ENCODE measurements at places on chromosomes 13 and 19. TPM values are rescaled to one million over a fixed set of nuclear protein-coding genes. Genes with fewer than 3 reads are reported as not detected.

The CYP2F1 gene
- polyA plus RNA-seq: not detected

The TGDS gene
- 13.2 TPM for polyA plus RNA-seq

The SYDE1 gene
- 13.2 TPM for polyA plus RNA-seq

The ZNF414 gene
- 82.2 TPM for polyA plus RNA-seq

The RGS9BP gene
- polyA plus RNA-seq: 1.1 TPM

The IZUMO1 gene
- polyA plus RNA-seq: not detected

The PLEKHG2 gene
- polyA plus RNA-seq: 40.0 TPM

The PRRG2 gene
- 0.29 TPM for polyA plus RNA-seq

DNA sequence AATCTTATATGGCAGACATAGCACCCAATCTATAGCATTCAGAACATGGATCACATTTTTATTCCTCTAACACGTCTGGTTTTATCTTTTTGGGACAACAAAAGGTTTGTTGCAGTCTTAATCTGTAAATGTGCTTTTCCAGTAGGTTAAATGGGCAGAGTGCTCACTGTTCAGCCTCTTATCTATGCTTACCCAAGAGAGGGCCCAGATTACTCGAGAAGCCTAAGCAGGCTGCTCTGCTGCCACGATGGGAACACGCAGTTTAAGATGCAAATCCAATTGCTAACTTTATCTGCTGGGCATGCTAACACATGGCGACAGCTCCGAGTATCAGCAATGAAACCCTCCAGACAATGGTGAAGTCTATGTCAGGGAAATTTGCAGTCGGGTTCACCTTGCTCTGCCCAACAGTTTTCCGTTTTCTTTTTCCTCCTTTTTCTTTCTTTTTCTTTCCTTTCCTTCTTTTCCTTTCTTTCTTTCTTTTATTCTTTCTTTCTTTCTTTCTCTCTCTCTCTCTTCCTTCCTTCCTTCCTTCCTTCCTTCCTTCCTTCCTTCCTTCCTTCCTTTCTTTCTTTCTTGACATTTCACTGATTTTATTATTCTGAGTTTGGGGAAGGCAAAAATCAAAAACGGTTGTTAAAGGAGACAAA lies 115.3 kb downstream of the RBM26 start:
- peak; percentile 73 for DNase-seq

DNA sequence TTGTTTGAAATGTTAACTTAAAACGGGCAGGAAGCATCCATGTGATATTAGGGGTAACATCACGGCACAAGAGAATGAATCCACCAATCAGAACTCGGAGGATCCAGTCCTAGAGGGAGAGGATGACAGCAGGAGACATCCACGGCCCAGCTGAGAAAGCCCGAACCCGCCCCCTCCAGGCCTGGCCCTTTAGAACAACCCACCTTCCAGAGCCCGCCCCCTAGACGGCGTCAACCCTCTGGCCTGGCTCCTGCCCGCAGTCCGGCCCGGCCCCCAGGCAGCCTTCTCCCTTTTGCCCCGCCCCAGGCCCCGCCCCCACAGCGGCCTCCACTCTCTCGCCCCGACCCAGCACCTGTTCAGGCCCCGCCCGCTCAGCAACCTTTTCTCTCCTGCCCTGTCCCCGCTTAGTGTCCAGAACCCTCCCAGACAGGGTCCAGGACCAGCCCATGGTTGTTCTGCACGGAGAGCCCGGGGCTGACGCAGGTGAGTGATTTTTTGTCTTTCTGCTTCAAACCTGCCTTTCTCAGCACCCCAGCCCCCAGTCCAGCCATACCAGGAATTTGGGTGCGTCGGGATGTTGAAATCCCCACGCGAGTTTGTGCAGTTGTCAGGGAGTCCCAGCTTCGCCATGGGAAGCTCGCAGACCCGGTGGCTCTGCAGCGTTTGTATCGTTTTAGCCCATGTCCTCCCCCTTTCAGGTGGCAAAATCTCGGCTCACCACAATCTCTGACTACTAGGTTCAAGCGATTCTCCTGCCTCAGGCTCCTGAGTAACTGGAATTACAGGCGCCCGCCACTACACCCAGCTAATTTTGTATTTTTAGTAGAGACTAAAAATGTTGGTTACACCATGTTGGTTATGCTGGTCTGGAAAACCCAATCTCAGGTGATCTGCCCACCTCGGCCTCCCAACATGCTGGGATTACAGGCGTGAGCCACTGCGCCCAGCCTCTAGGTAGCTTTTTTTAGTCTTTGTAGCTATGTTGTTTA lies 16.1 kb downstream of the ZNF816 start:
- peak; percentile 32 for DNase-seq

DNA sequence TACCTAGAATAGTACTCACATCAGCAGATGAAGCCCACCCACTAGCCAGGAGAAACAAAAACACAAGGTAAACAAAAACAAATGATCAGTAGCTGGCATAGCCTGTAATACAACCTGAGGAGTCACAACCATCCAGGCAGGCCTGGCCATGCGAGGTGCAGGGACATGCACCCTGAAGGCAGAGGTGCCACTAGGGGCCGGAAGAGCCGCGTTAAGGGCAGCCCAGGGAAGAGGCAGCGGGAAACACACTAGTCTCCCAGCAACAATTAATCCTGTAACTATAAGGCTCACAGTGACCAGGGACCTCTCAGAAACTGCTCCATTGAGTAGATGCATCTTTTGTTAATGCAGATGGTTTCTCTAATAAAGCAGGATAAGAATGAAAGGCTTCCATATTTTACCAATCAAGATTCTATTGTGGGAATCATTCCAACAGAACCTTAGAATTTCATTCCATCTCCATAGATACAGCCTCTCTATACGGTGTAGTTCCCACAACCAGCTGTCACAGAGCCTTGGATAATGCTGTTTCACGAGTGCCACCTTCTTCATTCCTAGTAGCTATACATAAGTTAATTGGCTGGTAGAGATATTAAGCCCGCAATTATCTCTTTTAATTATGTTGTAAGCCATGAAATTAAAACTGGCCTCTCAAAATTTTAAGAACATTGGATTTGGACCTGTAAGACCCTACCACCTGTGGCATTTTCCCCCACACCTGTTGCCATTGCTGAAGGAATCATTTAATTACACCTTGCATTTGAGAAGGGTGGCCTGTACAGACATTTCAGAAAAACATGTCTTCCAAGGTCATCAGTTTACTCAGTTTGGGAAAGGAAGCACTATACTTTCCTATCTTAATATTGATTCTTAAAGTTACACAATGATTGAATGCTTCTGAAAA lies 28.7 kb downstream of the ANKRD10 start:
- DNase-seq: no peak

DNA sequence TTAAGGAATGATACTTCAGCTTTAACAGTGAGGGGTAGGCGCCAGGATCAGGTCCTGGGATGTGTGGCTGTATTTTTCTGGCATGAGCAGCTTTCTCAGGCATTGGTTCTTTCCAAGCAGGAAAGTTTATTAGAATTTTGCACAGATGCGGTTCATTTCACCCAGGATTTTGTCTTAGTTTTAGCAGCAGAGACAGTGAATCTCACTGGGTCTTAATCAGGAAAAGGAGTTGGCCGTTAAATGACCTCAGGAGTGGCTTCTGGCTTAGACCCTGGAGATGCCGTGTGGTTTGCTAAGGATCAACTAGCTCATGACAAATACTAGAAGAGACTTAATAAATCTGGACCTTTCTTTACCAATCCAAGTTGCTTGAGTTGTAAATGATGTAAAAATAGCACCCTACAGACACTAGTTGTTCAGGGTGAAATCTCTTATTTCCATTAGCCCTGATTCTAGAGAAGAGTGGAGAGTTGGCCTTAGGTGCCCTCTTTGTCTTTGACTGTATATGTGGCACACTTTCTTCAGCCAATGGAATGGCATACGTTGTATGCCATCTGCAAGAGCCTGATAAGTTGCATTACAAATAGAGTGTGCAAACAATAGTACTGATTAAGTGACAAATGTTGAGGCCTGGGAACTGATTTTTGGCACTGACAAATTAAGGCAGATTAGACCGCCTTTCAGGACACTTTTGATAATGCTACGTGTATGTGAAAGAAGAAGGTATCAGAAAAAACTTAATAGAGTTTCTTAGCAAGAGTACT lies 34.0 kb downstream of the LRCH1 start:
- DNase-seq: no peak

DNA sequence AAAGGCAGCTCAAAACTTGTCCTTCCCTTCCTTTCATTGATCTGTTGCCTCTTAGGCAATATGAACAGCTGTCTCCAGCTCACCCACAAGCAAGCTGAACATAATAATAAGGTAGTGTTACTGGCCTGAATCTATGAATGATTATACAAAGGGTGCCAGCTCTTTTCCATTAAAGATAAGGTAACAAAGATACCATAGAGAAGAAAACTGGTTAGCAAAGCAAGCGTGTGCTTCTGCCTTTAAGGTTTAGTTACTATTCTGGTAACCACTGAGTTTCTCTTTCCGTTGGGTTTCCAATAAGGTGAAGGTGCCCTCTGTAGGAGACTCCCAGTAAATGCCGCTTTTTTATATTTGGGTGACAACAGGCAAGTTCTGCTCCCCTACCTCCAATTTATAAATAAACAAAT lies 12.1 kb upstream of the DACH1 start:
- DNase-seq: peak; percentile 63

GRCh38 chr13:109203587-109203986 lies 574.2 kb downstream of the MYO16 start:
- DNase-seq: no peak

DNA sequence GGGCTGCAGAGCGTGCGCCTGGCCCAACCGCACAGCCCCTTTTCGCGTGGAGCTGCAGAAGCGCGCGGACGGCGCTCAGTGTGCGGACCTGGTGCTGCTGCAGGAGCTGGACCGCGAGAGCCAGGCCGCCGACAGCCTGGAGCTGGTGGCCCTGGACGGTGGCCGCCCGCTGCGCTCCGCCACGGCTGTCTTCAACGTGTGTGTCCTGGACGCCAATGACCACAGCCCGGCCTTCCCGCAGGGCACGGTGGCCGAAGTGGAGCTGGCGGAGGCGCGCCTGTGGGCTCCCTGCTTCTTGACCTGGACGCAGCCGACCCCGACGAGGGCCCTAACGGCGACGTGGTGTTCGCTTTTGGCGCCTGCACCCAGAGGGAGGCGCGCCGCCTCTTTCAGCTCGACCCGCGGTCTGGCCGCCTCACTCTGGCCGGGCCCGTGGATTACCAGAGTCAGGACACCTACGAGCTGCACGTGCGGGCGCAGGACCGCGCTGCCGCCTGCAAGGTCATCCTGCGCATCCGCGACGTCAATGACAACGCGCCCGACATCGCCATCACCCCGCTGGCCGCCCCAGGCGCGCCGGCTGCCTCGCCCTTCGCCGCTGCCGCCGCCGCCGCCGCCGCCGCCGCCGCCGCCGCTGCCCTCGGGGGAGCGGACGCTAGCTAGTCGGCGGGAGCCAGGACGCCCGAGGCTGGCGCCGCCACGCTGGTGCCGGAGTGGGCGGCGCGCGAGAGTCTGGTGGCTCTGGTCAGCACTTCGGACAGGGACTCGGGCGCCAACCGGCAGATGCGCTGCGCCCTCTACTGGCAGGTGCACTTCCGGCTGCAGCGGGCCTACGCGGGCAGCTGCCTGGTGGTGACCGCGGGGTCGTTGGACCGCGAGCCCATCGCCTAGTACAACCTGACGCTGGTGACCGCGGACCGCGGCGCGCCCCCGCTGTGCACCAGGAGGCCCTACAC lies 172.2 kb downstream of the OLFM4 start:
- peak; percentile 58 for DNase-seq

- peak; percentile 39 for DNase-seq
These were observed 38.3 kb upstream of the KCTD4 start for GRCh38 chr13:45238945-45239795.

GRCh38 chr13:89238496-89238895 lies 1567.3 kb downstream of the SLITRK5 start:
- no peak for DNase-seq

DNA sequence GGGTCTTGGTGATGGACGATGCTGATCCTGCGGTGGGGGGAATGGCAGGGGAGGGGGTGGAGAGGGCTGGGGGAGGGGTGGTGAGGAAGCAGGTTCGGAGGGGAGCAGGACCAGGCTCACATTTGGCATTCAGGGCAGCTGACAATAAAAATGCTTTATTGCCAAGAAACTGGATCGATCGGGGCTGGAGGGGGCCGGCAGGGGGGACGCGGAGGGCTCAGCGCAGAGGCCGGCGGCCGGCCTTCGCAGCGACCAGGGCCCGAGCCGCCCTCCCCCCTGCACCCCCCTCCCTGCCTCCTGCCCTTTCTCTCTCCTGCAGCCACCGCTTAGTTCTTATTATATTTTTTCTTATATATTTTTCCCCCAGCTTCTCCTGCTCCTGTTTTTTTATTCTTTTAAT lies 18.1 kb upstream of the POU2F2 start:
- no peak for DNase-seq

GRCh38 chr13:40206241-40207000 lies 460.0 kb downstream of the FOXO1 start:
- peak; percentile 54 for DNase-seq

DNA sequence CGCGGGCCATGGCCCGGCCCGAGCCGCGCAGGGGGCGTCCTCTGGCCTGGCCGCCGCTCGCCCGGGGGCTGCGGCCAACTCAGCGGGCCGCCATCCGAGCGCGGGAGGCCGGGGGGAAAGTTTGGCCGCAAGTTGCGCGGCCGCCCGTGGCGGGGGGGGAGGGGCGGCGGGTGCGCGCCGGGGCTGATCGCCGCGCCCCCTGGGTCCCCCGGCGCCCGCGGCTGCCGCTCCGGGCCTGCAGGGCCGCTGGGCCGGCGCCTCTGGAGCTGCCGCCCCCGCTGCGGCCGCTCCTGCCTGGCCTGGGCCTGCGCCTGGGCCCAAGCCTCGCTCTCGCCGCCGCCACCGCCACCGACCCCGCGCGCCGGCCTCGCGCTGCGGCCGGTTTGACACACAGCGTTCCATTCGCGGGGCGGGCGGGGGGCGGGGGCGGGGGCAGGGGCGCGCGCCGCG lies at the start of gene NR2F6:
NR2F6 (minus strand) TSS at position 385 of the 450 bp plus-strand sequence. CDS start 699 bp downstream, outside the sequence.
- no peak for DNase-seq

- DNase-seq: no peak
These were observed 55.5 kb downstream of the EDNRB start for GRCh38 chr13:77863144-77863543.

DNA sequence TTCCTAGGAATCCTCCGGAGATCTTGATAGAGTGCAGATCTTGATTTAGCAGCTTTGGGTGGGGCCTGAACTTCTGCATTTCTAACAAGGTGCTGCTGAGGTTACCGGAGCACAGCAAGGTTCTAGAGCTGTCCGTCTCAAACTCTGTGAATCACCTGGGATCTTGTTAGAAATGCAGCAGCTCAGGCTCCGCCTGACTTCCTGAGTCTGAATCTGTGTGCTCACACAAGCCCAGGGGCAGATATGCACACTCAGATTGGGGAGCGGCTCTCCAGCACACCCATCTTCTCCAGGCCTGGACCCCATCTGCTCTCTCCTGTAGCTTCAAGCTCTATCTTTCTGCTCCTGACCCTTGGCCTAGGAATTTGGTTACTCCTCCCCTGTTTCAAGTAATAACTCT lies 3.5 kb upstream of the TEX26 start:
- no peak for DNase-seq

- no peak for DNase-seq
These were observed 153.8 kb downstream of the KCTD12 start for GRCh38 chr13:76732367-76732766.

GRCh38 chr13:30319655-30320054 lies 12.3 kb upstream of the KATNAL1 start:
- DNase-seq: peak; percentile 50

DNA sequence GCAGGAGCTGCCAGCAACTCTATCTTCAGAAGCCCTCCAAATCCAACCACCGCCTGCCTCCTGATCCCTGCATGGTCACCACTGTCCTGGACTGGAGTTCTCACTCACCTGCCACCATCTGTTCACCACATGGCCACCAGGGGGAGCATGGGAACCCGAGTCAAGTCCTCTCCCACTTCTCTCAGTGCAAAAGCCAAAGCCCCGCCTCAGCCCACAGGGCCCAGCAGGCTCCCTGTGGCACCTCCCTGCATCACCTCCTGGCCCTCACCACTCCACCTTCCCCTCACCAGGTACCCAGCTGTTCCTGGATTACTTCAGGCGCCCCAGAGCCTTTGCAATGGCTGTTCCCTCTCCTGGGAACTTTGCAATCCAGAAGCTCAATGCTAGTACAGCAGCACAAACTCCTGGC lies 5.3 kb downstream of the DHPS start:
- peak; percentile 83 for DNase-seq
